ENCODE measurements at places on chromosomes 3 and 15.

DNA sequence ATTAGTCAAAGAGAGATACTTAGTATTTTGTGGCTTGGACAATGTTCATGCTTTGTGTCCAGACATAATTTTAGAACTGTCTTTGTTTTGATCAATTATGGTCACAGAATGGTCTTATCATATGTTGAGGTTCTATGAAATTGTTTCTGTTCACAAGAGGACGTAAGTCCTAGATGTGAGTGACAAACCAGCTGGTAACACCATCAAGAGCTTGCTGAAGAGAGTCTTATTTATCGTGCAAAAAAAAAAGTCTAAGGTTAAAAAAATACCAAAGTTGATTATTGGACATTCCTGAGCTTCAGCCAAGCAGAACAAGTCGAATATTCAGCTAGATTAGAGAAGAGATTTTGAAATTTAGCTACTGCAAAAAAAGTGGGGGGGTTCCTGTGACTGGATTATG, 495.9 kb upstream of the NAALADL2 start:
- DNase-seq: no peak

DNA sequence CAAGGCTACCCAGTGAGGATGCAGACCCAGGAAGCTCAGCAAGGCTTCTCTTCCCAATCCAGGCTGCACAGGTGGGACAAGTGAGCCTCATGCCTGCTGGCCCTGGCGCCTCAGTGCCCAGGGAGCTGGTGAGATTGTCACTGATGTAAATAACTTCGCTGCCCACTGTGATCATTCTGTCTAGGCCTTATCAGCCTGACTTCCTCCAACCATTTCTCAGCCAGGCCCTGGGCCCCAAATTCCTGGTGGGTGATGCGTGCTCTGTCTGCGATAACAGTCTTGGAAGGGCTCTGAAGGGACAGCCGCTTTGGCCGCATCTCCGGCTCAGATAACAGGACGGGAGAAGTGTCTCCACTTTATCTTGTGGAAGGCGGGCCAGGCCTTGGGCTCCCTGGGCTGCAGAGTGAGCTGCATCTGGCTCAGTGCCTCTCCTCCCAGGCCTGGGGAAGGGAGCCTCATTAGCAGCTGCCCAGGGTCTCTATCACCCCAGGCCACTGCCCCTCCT, 2.2 kb upstream of the FBLN2 start:
- DNase-seq: no peak

DNA sequence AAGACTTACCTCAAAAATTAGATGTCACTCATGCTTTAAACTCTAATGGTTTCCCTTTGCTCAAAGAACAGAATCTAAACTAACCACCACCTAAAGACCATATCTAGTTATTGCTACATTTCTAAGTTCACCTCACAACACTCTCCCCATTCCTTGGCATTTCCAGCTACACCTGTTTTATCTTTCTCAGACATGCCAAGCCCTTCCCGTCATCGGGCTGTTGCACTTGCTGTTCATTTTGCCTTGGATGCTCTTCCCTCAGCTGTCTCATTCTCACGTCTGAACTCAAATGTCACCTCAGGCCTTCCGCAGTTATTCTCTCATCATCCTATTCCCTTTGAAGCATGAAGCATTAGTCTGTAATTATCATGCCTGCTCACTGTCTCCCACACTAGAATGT, 1.1 kb upstream of the ACTR8 start:
- DNase-seq: no peak

DNA sequence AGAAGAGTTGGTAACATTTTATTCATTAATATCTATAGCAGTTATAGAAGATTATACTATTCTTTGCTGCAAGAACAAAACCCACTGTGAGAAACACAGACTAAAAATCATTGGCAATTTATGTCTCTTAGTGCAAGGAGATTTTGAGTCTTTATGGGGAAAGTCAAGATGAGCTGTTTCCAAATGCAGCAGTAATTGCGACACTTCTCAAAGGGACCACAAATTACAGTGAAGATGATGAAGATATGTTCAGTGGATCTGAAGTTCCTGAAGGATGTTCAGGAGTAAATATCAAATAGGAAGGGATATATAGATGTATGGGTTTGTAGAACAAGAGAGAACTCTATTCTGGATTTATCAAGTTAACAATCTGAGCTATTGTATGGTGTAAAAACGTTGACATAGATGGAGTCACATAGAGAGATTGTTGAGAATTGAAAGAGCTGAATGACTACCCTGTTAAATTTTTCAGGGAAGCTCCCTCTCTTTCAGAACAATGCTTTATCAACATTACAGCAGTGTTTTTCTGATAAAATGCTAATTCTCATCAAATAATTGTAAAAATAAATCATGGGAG, 71.8 kb downstream of the DTWD1 start:
- no peak for DNase-seq

GRCh38 chr15:37061996-37062395, 38.4 kb downstream of the MEIS2 start:
- DNase-seq: no peak

DNA sequence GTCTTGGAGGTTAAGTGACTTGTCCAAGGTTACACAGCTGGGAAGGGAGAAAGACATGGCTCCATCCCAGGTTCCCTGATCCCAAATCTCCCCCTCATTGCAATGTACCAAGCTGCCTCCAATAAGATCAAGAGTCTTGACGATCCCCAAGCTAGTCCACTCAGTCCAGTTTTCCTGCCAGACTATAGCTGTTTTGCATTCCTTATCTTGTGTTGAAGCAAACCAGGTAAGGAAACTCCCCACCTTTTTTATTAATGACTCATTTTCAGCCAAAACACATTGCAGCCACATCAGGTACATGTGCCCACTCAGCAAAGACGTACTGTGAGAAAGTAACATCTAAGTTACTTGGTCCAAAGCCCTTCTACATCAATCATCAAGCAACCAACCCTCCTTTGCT, 41.9 kb downstream of the LIPC start:
- peak; percentile 42 for DNase-seq

DNA sequence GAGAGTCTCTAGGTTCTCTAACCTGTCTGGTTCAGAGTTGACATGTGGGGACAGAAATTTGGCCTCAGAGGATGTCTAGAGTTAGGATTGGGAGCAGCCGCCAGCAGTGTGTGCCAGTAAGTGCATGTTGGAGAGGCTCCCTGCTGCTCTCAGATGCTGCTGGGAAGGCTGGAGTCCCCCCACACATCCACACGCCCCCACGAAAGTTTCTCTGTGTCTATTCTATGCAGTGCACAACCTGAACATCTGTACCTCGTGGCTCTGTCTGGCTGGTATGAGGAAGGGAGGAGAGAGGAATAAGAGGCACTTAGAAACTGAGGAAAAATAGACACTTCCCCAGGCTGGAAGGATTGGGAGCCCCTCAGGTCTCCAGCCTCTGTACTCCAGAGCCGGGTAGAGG, 131.8 kb downstream of the RAB11A start:
- no peak for DNase-seq

DNA sequence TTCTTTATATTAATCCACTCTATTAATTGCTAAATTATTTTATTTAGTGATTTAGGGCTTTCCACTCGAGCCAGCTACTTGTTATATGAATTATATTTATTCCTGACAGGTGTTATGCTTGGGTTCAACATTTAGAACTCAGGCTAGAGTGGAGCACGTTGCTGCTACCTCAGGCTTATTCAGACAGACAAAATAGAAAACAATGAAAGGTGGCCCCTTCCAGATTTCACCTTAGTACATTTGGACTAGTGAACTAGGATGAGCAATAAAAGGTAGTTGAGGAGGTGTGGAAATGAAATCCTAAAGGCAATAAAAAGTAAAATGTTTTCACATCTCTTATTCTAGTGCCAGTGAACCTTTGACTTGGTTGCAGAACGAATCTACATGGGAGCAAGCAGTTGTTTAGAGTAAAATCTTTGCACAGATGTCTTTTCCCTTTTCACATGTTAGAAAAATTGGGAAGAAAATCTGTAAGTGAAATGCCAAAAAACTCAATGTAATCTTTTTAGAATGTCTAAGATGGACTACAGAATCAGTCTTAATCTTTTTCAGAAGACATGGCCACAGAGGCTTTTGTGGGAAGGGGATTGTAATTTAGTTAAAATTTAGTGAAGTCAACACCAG, 63.8 kb downstream of the AKAP13 start:
- DNase-seq: no peak

- DNase-seq: peak; percentile 57
Measured at GRCh38 chr15:90603893-90604292, 74.2 kb downstream of the CRTC3 start.

- DNase-seq: no peak
Measured at GRCh38 chr3:69207031-69207430, 84.6 kb upstream of the LMOD3 start.
